ENCODE measurements at places on chromosomes 5 and 9. TPM values are rescaled to one million over a fixed set of nuclear protein-coding genes. Genes with fewer than 3 reads are reported as not detected.

Gene SPINK13
- total RNA-seq, result 2.8 TPM

Gene GAS1
- total RNA-seq, result 5.0 TPM

Gene FOXD4L5
- 0.10 TPM for total RNA-seq

Gene MSX2
- total RNA-seq, result 11.7 TPM

Gene BAAT
- total RNA-seq, result 0.14 TPM

Gene SLC34A3
- total RNA-seq, result not detected

Gene ZNF622
- 30.4 TPM for total RNA-seq

Gene CYLC2
- not detected for total RNA-seq

Gene F2RL1
- total RNA-seq, result 2.1 TPM

Gene IGFBPL1
- 2.1 TPM for total RNA-seq
